Fibroblast of the aortic adventitia (primary cell): ENCODE measurements at places on chromosomes 13 and 19. TPM values are rescaled to one million over a fixed set of nuclear protein-coding genes. Genes with fewer than 3 reads are reported as not detected.

Gene PRODH2
- total RNA-seq = not detected in 2 replicates

DNA sequence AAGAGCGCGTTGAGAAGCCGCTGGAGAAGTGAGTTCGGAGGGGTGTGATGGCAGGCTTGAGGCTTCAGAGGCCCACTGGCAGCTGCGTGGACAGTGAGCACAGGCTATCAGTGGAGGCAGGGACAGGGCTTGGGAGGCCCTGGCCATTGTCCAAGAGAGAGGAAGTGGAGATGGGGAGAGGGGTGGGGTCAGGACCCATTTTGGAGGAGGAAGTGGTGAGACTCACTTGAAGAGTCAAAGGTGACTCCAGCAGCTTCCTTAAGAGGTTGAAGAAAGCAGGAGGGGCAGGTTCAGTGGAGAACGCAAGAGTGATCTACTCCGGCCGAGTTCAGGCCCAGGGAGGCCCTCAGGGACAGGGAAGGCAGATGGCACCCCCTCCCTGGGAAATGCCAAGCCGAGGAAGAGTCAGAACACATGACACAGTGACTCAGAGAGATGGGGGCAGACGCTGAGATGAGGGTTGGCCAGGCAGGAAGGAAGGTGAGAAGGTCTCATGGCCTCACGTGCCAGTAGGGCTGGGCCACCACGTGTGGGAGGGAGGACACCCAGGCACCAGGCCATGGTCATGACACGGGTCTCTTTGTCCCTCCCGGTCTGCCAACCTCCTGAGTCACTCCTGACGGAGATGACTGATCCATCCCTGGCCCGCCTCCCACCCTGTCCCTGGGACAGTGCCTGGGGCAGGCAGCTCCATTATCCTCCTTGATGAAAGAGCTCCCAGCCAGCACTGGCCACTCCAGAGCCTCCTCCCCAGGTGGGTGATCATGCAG is 10.1 kb upstream of the CD22 start:
- peak; percentile 55 for DNase-seq

- peak; percentile 23 for DNase-seq
Observed at GRCh38 chr13:90402613-90403012, 944.9 kb upstream of the MIR17HG start.

Gene CADM4
- 0.27 and 1.1 TPM in 2 replicates for total RNA-seq

Gene SWSAP1
- 0.41 and 0.45 TPM in 2 replicates for total RNA-seq

GRCh38 chr13:37141011-37141410 is 35.5 kb upstream of the CSNK1A1L start:
- DNase-seq = peak; percentile 80

GRCh38 chr13:40109351-40109844 is 453.9 kb downstream of the COG6 start:
- peak; percentile 97 for DNase-seq

DNA sequence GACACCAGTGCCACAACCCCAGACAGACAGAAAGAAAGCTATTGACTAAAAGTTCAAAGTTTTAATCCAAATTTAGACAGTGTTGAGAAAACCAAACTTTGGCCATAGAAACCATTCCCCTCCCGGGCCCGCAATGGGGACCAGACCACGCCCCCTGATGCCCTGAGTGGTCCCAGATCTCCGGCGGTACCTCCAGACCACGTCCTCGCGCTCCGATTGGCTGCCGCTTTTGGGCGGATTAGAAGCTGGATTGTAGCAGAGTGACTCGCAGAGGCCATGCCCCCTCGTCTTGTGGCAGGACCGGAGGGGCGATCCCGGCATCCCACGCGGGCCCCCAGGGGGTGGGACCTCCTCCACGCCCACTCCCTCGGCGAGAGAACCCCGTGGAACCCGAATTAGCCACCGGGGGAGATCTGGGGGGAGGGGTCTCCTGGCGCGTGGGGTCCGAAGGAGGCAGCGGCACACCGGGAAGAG is 797 bp upstream of the HSD17B14 start:
- peak; percentile 71 for DNase-seq

DNA sequence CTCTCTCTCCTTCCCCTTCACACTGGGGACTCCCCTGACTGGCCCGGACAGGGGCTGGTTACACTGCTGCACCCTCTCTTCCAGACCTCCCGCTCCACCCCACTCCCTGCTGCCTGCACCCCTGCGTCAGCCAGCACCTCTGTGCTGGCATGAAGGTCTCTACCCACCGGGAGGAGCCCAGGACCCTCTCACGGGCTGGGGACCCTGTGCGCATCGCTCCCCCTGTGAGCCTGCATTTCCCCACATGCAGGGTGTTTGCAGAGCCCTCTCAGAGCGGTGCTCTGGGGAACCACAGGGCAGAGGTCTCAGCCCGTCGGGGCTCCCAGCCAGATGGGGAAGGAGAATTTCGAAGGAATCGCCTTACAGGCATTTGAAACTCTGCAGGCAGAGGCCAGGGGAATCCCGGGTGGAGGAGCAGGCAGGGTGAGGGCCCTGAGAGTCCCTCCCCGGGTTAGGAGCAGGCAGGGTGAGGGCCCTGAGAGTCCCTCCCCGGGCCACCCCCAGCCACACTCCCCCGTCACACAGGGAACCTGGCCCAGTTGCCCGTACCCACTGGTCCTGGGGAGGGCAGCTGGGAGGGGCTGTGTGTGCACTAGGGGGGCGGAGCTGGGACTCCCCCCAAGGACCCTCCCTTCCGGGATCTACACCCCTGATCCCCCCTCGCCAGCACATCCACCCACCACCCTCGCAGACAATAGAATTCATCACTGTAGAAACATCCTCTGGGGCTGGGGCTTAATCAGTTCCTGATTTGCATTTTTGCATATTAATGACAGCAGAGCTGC is 16.3 kb upstream of the TCF3 start:
- peak; percentile 21 for DNase-seq

DNA sequence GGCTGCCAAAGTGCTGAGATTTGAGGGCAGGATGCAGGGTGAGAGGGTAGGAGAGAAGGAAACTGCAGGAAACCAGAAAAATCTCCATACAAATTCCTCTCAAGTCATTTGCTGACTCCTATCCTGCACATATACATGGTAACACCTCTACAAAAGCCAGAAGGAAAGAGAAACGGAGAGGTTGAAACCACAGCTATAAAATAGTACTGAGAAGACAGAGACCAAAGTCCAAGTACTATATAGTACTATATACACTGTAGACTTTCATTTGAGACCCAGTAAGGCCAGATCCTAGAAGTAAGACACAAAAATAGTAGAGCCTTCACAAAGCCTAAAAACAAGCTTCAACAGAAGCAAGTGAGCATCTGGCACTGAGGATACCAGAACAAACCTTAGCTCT is 103.1 kb downstream of the UGGT2 start:
- no peak for DNase-seq

DNA sequence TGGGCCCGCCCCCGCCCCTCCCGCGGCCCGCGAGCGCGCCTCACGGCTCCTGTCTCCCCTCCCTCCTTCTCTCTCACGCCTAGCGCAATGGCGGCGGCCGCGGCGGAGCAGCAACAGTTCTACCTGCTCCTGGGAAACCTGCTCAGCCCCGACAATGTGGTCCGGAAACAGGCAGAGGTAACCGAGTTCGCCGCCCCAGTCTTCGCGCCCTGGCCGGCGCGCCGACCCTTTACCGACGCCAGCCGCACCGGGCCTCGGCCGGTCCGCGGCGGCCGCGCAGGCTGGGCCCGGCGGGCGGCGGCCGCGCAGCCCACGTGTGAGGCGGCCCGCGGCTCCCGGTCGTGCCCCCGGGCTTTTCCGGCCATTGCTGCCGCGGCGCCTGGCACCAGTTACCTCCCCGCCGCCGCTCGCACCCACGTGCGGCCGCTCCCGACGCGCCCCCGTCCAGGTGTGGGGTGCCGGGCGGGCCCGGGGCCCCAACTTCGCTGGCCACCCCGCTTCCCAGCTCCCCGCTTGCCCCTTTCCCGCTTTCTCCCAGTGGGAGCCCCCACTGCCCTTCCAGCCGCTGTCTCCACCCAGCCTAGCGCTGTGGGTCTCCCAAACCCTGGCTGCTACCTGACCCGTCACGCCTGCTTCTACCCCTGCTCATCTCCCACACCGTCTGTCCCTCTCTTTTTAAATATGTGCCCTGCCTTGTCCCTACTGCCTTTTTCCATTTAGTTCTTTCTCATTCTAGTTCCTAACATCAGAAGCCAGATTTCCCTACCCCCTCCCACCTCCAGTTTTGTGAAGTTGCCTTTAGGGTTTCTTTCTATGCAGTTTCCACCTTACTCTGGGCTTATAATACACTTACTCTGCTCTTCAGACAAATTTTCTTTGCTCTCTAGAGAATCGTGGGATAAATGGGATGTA is 23.4 kb downstream of the IPO5 start:
- peak; percentile 22 for DNase-seq

- no peak for DNase-seq
Observed at GRCh38 chr13:25204863-25205262, 32.8 kb upstream of the AMER2 start.

Gene INAFM1
- 1.6 and 2.3 TPM in 2 replicates for total RNA-seq

DNA sequence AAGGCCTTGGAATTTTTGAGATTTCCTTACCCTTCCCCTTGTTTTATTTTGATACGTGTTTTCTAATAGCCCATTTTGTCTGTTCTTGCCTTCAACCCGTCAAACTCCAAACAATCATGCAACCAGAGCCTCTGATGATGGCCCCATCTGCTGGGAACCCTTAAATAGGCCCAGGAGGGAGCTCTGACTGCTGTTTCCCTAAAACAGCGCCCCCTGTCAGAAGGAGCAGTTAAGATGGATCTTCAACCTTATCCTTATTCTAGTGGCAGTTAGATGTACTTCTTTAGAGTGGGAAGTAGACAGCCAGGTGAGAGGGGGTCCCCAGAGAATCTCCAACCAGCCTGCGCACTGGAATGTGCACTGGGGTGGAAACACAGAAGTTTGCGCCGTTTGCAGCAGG is 1031.0 kb upstream of the PCDH9 start:
- no peak for DNase-seq

Gene ZNF700
- total RNA-seq = 7.9 and 11.4 TPM in 2 replicates

- no peak for DNase-seq
Observed at GRCh38 chr13:79904581-79904980, 423.6 kb downstream of the NDFIP2 start.

GRCh38 chr19:45729800-45730290 is 851 bp downstream of the FBXO46 start:
- no peak for DNase-seq

- no peak for DNase-seq
Observed at GRCh38 chr19:4984438-4984990, 15.6 kb downstream of the KDM4B start.

- DNase-seq = no peak
Observed at GRCh38 chr13:103161476-103161875, 95.3 kb upstream of the SLC10A2 start.

DNA sequence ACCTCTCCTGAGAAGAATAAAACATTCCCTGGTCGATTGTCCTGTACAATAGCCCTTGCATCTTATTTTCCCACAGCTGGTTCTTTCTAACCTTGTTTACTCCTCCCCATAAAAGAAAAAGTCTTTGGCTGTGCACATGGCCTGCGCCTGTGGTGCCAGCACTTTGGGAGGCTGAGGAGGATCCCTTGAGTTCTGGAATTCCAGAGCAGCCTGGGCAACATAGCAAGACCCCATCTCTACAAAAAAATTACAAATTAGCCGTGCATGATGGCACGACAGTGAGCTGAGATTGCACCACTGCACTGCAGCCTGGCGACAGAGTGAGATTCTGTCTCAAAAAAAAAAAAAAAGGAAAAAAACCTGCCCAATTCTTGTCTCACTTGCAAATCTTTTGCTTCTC is 7.2 kb upstream of the NUP62 start:
- DNase-seq = peak; percentile 27

GRCh38 chr13:92158346-92158745 is 759.9 kb downstream of the GPC5 start:
- no peak for DNase-seq

Gene KIR3DL1
- total RNA-seq = not detected in 2 replicates

DNA sequence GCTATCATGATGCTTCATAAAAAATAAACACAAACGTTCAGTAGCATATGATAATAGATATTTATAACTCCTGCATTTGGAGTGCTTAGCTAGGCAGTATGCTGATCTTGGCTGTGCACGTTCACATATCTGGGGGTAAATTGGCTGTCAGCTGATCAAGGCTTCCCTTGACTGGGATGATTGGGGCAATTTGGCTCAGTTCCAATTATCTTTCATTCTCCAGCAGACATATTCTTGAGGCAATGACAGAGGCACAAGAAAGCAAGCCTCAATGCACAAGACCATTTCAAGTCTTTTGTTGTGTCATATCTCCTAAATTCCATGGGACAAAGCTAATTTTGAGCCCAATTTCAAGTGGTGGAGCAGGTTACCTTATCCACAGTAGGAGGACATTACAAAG is 142.0 kb downstream of the DLEU7 start:
- DNase-seq = no peak

GRCh38 chr19:28744943-28745342 is 468.0 kb downstream of the UQCRFS1 start:
- no peak for DNase-seq

DNA sequence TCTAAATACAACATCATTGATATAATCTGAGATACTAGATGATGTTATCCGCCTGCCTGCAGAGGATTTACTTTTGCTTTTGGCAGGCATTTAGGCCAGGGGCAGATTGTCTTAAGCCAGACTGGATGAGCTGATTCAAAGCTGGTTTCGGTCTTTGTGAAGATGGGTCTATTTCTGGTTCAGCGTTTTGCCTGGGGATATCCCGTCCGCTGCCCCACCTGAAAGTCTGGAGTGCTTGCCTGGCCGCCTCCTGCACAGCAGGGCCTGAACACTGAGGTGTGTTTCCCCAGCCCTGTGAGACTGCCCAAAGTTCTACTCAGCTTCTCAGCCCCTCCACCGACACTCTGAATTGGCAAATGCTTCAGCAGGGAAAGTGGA is 149.7 kb downstream of the KATNAL1 start:
- no peak for DNase-seq

GRCh38 chr13:43196750-43197370 is 173.5 kb downstream of the DNAJC15 start:
- no peak for DNase-seq

Gene ZNF497
- 0.98 and 1.1 TPM in 2 replicates for total RNA-seq

DNA sequence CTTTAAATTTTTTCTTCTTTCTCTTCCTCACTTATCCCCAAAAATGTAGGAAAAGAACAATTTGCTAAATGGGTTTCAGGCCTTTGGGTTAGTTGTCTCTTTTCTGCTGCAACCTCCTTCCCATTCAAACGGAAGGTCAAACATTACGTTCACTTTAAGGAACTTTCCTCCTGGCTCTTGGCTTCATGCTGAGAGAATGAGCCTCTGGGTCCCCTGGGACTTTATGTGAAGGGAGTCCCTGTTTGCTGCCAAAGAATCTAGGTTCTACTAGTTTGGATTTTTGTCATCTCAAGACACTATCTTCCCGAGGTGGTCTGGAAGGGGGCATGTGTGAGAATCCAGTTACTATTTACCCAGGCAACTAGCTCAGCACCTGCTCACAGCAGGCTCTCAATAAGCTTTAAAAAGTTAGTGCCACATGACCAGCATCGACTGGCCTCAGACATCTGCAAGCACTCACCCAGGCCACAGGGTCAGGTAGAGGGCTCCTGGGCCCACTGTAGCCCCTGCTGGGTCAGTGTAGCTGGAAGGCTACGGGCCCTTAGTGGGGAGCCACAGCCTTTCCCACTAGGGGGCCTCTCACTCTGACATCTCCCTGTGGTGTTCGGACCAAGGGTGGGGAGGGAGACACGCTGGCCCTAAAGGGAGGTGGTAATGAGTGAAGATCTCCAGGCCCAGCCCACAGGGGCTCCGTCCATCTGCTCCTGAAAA is 40.5 kb downstream of the FAM124A start:
- no peak for DNase-seq

Gene BRME1
- 1.5 and 1.8 TPM in 2 replicates for total RNA-seq
